ENCODE measurements at places on chromosomes 13 and 19. TPM values are rescaled to one million over a fixed set of nuclear protein-coding genes. Genes with fewer than 3 reads are reported as not detected.

The PPM1N gene
- 6.3 TPM for total RNA-seq

The LRRC25 gene
- not detected for total RNA-seq

The AKAP8L gene
- total RNA-seq, result 34.8 TPM

The RCBTB2 gene
- 0.95 TPM for total RNA-seq

The ZNF98 gene
- not detected for total RNA-seq

The SIGLECL1 gene
- total RNA-seq, result not detected

The SLC25A41 gene
- total RNA-seq, result 0.20 TPM
